ENCODE measurements at places on chromosomes 2 and 18.
A peak's percentile ranks its signal among the peaks of the same experiment; 100 is the strongest.

DNA sequence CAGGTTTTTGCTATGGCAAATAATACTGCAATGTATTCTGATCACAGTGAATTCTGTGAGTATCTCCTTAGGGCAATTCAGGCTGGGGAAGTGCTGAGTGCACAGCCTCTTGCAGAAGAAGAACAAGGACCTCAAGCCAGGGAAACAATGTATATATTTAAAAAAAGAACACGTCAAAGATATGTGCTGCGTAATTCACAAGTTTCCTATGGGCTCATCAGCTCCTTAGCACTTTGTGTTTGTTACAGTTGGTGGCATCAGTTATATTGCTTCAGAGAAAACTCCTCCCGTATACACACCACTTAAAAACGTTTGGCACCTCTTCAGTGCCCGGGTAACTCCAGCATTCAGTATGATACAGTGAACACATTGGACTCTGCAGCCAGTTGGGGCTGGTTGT lies 16.5 kb upstream of the MARCO start:
- no peak for DNase-seq

GRCh38 chr2:33322612-33323011 lies 153.8 kb upstream of the RASGRP3 start:
- DNase-seq, result no peak

DNA sequence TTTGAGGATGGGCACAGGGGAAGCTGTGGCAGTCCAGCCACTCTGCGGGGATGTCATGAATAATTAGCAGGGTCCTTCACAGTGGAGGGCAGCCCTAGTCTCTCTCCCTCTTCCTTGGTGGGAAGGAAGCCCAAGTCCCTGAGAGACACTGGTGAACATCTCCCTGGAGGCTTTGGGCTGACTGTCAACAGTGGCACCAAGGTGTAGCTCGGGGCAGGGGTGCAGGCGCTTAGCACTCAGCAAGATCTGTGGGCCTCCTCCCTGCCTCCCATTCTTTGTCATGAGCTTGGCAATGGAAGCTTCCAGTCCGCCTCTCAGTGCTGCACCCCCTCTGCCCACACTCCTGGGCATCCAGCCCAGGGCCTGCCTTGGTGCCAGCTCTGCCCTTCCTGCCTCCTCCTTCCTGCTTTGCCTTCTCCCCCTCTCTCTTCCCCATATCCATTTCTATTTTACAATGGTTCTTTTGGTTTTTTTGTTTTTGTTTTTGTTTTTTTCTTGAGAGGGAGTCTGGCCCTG lies 59.4 kb downstream of the STEAP3 start:
- DNase-seq, result no peak

DNA sequence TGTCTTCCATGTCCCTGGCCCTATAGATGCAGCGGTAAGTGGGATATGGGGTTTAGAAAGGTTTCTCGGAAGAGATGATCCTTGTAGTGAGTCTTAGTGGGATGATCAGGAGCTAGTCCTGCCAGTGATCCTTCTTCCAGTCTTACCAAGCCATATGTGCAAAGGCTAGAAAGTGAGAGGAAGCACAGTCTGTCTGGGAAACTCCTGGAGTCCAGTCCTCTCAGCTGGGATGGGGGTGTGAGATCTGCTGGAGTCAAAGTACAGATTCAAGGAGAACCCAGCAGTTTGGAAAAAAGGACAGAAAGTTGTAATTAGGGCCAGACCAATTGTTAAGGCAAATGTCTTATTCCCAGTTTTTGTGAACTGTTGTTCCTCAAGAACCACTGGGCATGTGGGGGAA lies 83.3 kb downstream of the LIMS1 start:
- DNase-seq, result no peak

- DNase-seq, result no peak
These were observed 602 bp downstream of the SNX17 start for GRCh38 chr2:27370816-27371620.

DNA sequence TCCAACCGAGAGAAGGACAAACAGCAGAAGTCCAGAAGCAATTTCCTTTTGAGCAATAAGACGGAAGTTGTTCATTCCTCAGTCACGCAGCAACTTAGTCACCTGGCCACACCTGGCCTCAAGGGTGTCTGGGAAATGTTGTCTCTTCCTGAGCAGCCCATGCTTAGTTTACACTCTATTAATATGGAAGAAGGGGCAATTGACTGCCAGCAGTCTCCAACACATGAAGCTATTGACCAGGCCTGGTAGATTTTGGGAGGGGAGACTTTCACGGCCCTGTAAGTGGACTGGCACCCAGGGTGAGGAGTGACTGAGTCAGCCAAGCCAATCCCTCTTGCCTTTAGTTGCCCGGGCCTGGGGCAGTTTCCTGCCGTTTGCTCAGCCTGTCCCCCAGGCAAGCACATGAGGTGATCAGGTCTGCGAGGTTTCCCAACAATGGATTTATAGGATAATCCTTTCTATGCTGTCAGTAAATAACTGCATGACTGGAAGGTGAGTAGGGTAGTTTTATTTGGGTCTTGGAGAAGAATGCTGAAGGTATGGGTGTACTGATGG lies 43.8 kb upstream of the PPP4R1 start:
- no peak for DNase-seq

GRCh38 chr2:6806604-6807003 lies 59.1 kb downstream of the CMPK2 start:
- no peak for DNase-seq

- no peak for DNase-seq
These were observed 93.7 kb upstream of the KLHL29 start for GRCh38 chr2:23291239-23291638.

DNA sequence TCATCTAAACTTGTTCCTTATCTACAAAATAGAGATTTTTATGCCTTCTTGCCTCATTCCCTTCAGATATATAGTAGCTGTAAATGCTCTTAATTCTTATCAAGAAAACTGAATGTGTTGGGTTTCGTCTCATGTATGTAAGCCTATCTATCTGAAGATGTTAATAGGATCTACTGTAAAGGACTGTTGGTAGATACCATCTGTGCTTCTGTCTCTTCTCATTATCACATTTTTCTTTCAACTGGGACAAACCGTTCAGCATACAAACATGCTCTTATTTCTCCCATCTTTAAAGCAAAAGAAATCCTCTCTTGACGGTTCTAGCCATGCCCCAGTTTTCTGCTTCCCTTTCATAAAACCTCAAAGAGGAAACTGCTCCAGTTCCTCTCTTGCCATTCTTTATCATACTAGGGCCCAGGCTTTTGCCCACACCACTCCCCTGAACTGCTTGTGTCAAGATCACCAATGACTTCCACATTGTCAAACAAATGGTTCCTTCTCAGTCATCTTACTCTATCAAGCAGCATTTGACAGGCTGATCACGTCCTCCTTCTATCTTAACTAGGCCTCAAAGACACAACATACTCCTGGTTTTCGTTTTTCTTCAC lies 88.7 kb downstream of the ARHGEF33 start:
- DNase-seq, result no peak

DNA sequence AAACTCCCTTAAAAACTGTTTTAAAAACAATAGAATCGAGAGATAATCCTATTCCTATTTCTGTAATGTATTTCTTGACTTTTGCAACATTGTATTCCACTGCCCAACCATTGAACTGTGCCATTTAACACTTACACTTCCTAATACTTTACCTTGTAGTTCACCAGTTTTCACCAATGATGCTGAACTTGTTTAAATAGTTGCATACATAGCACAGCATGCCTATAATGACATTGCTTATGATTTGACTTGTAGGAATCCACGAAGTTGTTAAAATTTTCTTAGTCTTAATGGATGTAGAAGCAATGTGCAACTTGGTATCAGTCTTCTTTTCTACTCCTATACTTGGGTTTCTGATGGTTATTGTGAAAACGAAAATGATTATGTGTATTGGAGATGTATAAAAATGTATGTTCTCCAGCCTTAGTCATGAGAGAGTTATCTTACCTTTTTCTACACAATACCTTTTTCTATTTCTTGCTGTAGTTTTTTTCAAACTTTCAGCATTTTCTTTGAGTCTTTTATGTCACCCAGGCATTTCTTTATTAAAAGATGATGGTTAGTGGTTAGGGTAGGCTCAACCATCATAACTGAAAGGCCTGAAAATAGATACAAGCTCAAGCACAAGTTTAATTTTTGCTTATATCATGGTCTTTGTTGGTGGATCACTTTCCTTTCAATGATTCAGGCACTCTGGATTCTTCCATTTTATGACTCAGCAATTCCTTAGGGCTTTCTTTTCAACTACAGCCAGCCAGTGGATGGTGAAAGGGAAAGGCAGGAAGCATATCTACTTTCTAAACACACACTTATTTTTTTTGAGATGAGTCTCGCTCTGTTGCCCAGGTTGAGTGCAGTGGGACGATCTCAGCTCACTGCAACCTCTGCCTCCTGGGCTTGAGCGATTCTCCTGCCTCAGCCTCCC lies 9.4 kb downstream of the GPD2 start:
- DNase-seq, result no peak

- no peak for DNase-seq
These were observed 18.3 kb upstream of the ANKRD53 start for GRCh38 chr2:70959851-70960832.

- DNase-seq, result no peak
These were observed 317.2 kb downstream of the CPS1 start for GRCh38 chr2:210873631-210874030.

DNA sequence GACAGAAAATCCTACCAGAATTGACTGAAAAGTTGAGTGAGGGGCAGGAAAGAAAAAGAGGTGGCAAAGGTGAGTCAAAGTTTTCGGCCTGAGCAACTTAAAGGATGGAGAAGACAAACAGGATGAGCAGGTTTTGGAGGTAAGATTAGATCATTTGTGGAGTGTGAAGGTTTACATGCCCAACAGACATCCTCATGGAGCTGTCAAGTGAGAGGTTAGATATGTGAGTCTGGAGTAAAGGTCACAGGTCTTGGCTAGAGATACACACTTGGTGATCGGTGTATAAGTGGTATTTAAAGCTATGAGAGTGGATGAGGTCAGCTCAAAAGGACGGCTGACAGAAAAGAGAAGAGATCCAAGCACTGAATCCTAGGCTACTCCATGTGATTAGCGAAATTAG lies 11.1 kb upstream of the MYL12A start:
- DNase-seq, result no peak

- DNase-seq, result no peak
These were observed 6.2 kb upstream of the MCM6 start for GRCh38 chr2:135882415-135882814.

- peak; percentile 53 for DNase-seq
These were observed 128.0 kb downstream of the NFATC1 start for GRCh38 chr18:79523736-79524180.

DNA sequence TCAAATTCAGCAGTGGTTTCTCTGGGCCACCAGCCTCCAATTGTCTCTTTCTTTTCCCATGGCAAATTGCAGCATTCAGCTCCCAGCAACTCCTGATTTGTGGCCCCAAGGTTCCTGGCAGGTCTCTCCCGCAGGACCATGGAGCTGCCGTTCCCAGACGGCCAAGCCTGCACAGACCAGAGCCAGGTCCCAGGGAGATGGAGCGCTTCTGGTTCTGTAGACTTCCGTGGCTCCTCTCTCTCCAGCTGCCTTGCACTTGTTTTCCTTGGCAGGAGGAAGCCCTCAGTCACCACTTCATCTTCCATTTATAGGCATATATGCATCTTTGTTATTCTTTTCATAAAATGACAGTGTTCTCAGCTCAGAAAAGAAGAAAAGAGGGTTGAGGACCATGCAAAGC lies 21.7 kb downstream of the TNP1 start:
- DNase-seq, result no peak

- DNase-seq, result no peak
These were observed 26.1 kb downstream of the RAB31 start for GRCh38 chr18:9734189-9734588.

DNA sequence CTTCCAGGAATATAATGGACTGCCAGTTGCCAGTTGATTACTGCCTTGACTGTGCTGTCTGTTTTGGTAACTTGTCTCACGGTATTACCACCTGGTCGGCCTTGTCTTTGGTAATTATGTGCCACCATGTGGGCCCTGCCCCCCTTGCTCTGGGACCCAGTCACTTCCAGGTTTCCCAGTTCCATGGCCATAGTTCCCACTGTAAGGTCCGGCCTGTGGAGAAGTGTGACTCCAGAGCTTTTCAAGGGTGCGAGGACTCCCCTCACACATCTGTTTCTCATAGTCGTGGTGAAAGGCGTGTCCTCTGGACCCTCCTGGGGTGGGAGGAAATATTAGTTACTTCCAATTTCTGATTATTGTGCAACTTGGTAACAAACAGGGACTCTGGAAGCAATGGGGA lies 150.5 kb downstream of the SEPTIN10 start:
- DNase-seq, result no peak

- no peak for DNase-seq
These were observed 84.8 kb downstream of the ACAA2 start for GRCh38 chr18:49728542-49728941.

All from stimulated activated CD4-positive, alpha-beta T cell treated with anti-CD3 and anti-CD28 coated beads, Interleukin-1b, Interleukin-23, amount 100 ng/mL, for 1 hour (primary cell).